Stimulated activated CD4-positive, alpha-beta T cell treated with anti-CD3 and anti-CD28 coated beads, Interleukin-4, amount 100 ng/mL, for 48 hours (primary cell): ENCODE measurements at places on chromosomes 3 and 15.

DNA sequence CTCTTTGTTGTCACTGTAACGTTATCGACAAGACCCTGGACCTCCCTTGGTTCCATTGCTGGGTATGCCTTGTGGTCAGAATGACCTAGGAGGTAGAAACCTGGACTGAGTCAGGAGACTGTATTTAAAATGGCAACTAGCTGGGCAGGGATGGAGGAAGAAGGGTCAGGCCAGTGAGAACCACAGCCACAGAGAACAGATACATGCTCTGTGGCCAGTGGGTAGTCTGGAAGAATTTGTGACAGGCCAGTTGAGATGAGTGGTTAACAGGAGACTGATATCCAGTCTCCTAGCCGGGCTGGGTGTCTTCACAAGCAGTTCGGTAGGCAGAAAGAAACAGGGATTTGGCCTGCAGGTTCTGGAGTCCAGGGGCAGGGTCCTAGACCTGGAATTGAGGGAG is 58.9 kb downstream of the SNRK start:
- no peak for DNase-seq

DNA sequence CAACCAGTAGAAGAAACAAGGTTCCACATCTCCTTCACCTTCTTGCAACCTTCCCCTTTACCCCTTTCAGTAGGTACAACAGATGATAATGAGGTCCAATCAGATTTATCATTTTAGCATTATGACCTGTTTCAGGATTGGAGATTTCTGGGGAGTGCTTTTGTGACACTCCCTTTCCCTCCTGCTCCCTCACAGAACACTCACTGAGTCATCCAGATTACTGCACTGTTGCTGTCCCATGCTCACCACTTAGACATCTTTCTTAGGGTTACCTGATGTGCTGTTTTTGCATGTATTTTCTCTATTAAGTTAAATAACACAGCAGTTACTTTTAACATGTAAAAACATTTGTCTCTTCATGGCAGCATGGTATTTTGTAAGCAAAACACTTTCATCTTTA is 118.5 kb downstream of the MFSD1 start:
- DNase-seq = no peak

DNA sequence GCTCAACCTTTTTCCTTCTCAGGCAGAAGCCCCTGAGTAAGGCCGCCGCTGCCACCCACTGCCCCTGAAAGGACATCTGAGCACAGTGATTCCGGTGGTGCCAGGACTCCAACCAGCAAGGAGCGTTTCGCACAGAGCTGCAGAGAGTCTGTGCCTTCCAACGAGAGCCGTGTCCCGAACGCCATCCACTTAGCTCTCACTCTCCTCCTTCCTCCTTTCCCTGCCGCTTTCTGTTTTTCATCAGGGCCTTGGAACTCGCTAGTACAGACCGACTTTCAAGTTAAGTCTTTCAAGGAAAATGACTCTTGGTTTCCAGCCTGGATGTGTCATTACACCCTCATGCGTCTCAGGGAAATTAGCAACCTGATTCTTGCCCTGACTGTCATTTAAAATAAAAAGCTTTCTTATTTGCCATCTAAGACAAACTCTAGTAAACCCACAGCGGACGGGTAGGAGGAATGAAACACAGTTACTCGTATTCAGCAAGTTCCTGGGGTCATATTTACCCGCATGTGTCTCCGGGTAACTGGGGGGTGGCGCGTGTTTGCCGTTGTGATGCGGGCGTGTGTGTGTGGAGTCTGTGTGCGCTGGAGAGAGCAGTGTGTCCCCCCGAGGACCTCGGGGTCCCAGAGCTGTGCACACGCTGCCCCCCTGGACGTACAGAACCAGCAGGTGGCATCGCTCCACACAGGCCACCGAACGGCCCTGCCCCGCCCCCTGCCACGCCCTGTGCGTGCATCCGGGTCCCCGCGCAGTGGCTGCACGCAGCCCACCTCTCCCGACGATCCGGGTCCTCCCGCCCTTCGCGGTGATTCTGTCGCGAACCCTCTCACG is 30.4 kb upstream of the ALDH1A3 start:
- DNase-seq = peak; percentile 37

DNA sequence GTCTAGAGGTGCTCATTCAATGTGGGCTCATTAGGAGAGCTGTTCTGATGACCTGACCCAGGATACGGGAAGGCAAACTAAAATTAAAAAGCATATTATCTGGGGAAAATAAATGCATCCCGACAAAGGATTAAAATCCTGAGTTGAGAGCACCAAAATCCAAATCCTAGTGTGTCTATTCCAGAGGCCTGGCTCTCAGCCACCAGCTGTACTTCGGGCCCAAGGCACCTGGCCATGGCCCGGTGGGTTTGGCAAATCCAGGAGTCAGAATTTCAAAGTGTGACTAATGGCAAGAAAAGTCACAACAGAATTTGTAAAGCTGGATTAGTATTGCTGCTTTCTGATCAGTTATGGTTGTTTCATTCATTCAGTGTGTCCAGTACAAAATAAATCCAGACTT is 2.6 kb upstream of the LYSMD4 start:
- no peak for DNase-seq

- DNase-seq = no peak
Observed at GRCh38 chr15:31081056-31081455, 20.5 kb downstream of the TRPM1 start.

DNA sequence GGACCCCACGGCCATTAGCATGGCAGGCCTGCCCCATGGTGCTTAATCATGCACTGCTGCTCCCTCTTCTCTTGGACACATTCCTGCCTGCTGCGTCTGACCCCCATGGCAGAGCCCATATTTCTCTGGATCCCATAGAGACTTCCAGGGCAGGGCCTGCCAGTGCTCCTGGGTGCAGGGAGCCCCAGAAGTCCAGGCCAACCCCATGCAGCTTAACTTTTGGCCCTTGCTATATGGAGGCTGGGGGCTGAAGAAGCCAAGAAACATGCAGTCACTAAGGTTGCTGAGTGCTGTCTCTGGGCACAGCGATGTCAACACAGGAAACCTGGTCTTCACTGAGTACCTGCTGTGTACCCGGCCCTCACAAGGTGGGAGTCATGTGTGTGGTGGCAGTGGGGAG is 11.3 kb upstream of the PRKCD start:
- no peak for DNase-seq

GRCh38 chr3:134721214-134721613 is 70.4 kb upstream of the KY start:
- no peak for DNase-seq

DNA sequence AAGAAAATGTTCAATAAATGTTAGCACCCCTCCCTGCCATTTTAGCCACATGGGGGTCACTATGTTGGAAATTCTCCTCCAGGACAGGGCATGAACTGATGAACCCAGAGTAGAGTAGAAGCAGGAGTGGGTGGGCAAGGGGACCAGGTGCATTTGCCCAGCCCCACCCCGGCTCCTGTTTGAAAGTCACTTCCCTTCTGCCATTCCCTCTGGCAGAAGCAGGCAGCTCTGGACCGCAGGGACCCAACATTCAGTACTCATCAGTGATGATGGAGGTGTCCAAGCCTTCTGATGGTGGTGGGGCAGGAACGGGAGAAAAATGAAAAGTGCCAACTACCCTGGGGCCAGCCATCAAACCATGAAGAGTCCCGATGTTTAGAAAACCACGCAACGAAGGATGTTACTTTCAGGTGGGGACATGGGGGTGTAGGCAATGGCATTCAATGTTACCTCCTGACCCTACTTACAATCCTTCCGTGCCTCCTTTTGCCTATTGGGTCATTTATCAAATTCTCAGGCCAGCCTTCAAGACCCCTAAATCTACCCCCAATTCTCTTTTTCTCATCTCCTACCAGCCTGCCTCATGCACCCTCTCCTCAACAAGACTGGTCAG is 17.2 kb downstream of the UBAP1L start:
- DNase-seq = no peak

GRCh38 chr3:112617285-112617684 is 23.7 kb downstream of the CCDC80 start:
- DNase-seq = no peak

GRCh38 chr15:99122831-99123712 is 18.2 kb downstream of the SYNM start:
- DNase-seq = no peak

DNA sequence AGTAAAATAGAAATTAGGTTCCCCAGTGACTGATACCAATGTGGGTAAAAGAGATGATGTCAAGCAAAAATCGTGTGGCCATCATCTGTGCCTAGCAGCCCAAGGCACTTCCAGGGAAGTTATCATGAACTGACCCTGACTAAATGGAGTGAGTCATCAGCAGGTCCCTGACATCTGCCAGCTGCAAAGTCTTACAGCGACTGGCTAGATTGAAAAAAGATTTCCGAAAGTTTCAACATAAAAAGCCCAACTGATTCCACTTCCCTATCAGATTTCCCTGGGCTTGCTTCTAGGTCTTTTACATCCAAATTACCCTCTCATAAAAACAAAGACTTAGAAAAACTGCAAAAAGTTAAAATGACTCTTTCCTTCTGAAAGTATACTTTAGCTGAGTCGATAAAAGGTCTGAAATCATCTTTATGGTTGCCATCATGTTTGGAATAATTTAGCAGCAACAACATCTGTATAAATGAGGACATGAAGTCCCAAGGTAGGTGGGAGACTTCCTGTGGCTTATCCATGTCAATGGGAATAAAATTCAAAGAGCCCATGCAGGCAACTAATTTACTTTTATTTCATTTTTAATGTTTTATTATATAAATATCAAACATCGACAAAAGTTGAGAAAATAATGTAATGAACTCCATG is 342.8 kb downstream of the ERC2 start:
- DNase-seq = no peak

GRCh38 chr15:85642065-85642692 is 152.5 kb downstream of the KLHL25 start:
- no peak for DNase-seq

DNA sequence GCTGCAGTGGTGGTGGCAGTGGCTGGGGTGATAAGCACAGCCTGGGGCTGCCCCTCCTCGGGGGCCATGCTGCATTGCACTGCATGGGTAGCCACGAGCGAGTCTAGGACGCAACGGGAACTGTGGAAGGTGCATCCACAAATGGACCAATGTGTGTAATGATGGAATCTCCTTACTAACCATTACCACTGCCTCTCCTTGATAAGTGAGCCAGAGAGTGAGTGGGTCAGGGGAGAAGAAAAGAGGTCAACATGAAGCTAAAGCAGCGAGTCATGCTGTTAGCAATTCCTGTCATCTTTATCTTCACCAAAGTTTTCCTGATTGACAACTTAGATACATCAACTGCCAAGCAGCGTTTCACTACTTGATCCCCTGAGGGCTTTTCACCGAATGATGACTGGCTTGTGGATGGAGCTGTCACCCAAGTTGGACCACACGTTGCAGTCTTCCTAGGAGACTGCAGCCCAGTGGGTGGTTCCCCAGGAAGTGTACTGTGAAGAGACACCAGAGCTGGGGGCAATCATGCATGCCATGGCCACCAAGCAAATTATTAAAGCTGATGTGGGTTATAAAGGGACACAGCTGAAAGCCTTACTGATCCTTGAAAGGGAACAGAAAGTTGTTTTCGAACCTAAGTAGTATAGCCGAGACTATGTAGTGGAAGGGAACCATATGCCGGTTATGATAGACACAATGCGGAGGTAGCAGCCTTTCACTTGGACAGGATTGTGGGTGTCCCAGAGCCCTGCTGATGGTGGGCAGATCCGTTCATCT is 20.6 kb downstream of the SAMD7 start:
- DNase-seq = no peak

GRCh38 chr3:161305095-161305991 is 66.0 kb downstream of the SPTSSB start:
- no peak for DNase-seq

- DNase-seq = no peak
Observed at GRCh38 chr15:43878446-43878845, 51.6 kb downstream of the WDR76 start.

GRCh38 chr15:85335193-85335942 is 45.0 kb upstream of the AKAP13 start:
- DNase-seq = no peak

GRCh38 chr3:157414861-157415260 is 21.8 kb upstream of the PTX3 start:
- no peak for DNase-seq

GRCh38 chr15:64552281-64552948 is 92.0 kb downstream of the ZNF609 start:
- no peak for DNase-seq

- DNase-seq = no peak
Observed at GRCh38 chr3:18988614-18989229, 159.6 kb upstream of the KCNH8 start.

DNA sequence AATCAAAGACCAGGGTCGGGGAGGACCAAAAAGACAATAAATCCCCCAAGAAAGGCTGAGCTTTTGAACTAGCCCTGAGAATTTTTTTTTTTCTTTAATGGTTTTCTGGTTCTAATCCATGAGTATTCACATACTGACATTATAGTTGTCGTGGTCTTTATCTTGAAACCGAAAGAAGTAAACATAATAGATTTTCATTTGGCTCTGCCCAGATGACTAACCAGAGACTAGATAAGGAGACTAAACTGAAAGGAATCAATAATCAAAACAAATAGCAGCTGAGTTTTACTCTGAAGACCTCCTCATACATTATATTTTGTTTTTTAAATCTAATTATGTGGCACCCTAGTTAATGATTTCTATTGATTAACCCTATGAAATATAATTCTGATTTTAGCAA is 381.4 kb downstream of the CNTN3 start:
- DNase-seq = no peak

DNA sequence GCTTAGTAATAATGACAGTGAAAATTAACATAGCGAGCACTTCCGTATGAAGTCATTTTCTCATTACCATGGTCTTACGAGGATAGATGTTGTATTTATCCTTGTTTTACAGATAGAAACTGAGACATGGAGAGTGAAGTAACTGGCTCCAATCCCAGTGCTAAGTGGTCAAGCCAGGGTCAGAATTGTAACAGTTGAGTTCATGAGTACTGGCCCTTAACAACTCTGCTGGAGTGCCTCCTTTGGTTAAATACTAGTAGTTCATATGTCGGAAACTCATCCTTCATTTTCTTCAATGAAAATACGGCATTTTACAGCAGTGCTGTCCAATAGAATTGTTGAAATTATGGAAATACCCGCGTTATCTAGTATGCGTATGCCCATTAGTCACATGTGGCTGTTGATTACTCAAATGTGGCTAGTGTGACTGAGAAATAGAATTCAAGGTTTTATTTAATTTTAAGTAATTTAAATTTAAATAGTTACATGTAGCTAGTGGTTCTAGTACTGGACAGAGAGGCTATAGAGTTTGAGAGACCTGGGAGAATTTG is 32.5 kb downstream of the FNDC3B start:
- DNase-seq = no peak

- DNase-seq = no peak
Observed at GRCh38 chr15:34609102-34610057, 25.9 kb upstream of the GOLGA8B start.

GRCh38 chr3:55801068-55801467 is 314.0 kb upstream of the WNT5A start:
- no peak for DNase-seq
